ENCODE measurements at places on chromosomes 12 and 14. TPM values are rescaled to one million over a fixed set of nuclear protein-coding genes. Genes with fewer than 3 reads are reported as not detected.

DNA sequence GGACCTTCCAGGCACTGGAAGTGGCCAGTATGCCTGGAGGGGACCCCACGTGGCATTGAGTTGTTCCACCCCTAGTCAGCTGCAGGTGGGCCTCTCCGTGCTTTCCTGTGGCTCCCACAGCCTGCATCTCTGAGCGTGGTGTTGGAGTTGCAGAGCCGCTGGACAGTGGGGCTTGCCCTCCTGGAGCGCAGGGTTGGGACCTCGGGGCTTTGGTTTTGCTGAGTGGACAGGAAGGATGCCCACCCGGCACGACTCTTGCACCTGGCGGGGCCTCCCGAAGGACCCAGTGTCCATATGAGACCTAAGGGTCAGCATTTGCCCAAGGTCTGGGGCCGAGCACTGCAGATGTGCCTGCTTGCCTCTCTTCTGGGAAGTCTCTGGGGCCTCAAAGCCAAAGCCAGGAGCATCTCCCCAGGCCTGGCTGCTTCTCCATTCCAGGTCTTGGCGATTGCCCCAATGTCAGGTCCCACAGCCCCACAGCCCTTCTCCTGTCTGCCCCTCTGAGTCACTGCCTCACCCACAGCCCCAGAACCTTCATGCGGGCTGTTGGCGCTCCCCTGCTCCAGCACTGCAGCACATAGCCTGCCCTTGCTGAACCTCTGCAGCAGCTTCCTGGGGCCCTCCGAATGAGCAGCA lies 1.5 kb downstream of the PACS2 start:
- no peak for DNase-seq

- DNase-seq: no peak
Observed at GRCh38 chr12:2341051-2341751, 288.4 kb downstream of the CACNA1C start.

- DNase-seq: no peak
Observed at GRCh38 chr14:56715938-56716337, 94.3 kb downstream of the OTX2 start.

GRCh38 chr14:82641050-82641540 lies 1107.4 kb upstream of the SEL1L start:
- no peak for DNase-seq

- DNase-seq: no peak
Observed at GRCh38 chr14:72565149-72565559, 328.7 kb downstream of the DPF3 start.

DNA sequence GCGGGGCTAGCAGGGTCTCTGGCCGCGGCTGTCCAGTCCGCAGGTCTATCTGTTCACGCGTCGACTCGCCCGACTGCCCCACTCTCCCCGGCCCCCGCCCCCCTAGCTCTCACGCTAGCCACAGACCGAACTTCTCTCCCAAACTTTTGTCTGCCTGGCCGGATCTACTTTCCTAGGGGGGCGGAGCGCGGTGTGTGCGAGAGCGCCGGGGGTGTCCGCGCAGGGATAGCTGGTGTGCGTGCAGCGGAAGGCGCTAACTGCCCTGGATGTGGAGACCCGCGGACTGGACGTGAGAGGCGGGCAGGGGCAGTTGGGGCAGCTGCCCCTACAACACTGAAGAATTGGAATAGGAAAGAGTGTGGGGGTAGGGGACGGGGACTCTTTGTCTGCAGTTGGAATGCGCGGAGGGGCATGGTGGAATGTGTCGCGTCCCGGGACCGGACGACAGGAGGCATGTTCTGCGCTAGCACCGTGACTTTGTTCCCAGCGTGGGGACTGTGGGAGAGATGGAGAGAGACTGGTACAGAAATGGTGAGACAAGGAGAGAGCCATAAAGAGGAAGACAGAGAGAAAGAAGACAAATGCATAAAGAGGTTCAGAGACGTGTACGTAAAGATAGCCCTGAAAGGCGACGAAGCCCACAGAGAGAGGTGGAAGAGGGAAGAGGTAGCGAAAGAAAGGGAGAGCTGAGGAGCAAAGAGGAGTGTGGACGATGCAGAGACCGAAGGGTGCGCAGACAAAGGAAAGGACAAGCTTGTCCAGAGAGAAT lies at the start of gene AJUBA:
AJUBA (minus strand) TSS at position 75 of the 769 bp plus-strand sequence. CDS start 285 bp downstream, outside the sequence.
- DNase-seq: peak; percentile 83

DNA sequence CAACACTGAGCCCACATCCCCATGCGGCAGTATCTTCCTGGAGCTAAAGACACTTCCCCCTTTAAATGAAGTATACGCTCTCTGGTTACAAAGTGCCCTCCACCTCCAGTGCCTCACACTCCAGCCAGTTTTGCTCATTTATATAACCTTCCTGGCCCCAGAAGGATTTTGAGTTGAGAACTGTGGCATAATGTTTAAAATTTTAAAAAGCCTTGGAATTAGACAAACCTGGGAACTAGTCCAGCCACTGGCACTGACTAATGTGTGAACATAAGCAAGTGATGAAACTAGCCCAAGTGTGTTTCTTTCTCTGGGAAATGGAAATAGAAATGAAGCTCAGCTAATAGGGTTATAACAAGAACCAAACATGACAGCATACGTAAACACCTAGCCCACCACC lies 723.7 kb upstream of the USP15 start:
- no peak for DNase-seq

GRCh38 chr12:38411426-38411825 lies 94.9 kb downstream of the ALG10B start:
- DNase-seq: no peak

DNA sequence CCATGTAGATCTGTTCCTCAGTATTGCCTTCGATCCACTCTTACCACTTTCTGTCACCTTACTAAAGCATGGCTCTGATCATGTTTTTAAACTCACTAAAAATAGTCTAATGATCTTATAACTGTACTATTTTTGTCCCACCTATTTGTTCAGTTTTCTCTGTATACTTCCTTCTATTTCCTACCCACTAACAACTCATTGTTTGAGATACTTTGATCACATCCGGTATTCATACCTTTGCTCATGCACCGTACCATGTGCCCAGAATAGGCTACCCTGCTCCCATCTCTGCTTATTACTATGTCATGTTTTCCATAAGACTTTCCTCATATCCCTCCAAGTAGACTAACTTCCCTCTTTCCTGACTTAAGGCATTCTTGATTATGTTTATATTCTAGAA lies 128.6 kb downstream of the MED13L start:
- DNase-seq: no peak

GRCh38 chr12:127280393-127281275 lies 986.3 kb upstream of the TMEM132C start:
- peak; percentile 81 for DNase-seq

- DNase-seq: no peak
Observed at GRCh38 chr12:21718944-21719650, 55.4 kb downstream of the KCNJ8 start.

GRCh38 chr14:82537831-82538230 lies 1004.2 kb upstream of the SEL1L start:
- DNase-seq: no peak

GRCh38 chr12:90915353-90915752 lies 39.6 kb downstream of the CCER1 start:
- no peak for DNase-seq

DNA sequence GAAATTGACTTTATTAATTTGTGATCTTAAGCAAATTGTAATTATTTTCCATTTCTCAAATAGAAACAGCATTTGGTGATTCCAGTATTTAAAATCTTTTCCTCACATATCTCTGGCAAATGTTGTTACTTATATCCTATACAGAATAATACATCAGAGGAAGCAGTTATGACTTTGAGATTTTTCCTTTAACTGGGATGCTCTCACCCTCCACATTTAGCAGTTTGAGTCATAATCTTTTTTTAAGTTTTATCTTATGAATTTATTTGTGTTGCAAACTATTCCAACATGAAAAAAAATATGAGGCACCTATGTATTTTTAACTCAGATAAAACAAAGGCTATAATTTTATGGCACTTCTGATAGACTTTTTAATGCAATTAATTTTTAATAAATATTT lies 311.8 kb downstream of the TMTC2 start:
- no peak for DNase-seq

- no peak for DNase-seq
Observed at GRCh38 chr14:67170660-67171059, 18.6 kb upstream of the GARIN2 start.

DNA sequence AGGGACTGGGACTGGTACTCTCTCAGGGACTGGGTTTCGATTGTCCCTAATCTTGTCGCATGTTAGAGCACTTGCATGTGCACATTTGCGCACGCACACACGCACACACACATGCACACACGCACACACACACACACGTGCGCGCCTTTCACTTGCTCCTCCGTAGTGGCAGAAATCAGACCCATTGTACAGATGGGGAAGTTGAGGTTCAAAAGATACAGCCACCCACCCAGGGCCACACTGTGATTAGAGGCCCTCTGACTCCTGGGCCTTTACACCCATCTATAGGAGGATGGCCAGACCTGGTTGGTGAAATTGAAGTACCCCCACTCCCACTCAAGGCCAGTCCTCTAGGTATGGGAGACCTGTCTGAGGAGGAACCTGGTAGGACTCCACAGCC lies 167.8 kb upstream of the LHX5 start:
- no peak for DNase-seq

- DNase-seq: no peak
Observed at GRCh38 chr14:44265246-44265645, 241.8 kb downstream of the FSCB start.

DNA sequence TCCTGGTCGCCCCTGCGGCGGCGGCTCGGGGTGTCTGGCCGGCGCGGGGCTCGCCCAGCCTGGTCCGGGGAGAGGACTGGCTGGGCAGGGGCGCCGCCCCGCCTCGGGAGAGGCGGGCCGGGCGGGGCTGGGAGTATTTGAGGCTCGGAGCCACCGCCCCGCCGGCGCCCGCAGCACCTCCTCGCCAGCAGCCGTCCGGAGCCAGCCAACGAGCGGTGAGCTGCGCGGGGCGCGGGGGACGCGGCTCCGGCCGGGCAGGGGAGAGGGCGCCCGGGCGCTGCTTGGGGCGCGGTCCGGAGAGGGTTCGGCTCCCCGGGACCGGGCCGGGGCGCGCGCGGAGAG lies at the start of gene LGALS3:
LGALS3 (plus strand) TSS at position 167 of the 342 bp plus-strand sequence. CDS start 8,122 bp downstream, outside the sequence.
- DNase-seq: peak; percentile 69

GRCh38 chr12:42669553-42669952 lies 80.0 kb upstream of the PRICKLE1 start:
- no peak for DNase-seq

DNA sequence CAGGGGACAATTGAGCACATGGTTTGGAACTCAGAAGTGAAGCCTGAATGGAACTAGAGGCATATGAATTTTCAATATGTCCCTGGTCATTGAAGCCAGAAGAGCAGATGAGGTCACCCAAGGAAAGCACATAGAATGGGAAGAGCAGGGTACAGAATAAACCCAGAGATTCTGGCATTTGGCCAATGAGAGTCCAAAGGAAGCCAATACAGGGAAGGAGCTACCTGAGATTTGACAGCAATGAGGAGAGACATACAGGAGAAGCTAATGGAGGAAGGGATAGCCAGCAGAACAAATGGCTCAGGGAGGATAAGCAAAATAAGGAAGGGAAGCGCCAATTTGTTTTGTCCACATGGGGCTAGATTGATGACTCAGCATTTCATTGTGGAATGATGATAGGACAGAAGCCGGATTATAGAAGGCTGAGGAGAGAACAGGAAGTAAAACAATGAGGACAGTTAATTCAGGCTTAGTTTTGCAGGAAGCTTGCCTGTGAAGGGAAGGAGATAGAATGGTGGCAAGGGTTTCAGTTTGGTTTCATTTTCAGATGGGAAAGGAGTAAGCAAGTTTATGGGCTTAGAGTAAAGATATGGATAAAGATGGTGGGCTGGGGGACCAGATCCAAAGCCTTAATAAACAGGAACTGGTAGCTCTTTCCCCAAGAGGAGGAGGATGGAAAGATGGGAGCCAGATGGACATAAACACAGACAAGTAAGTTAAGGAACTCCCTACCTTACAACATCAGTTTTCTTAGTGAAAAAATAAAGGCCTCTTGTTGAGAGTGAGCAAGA lies 3.2 kb upstream of the SPTSSA start:
- no peak for DNase-seq

- DNase-seq: no peak
Observed at GRCh38 chr12:52245259-52245961, 12.4 kb downstream of the KRT7 start.

DNA sequence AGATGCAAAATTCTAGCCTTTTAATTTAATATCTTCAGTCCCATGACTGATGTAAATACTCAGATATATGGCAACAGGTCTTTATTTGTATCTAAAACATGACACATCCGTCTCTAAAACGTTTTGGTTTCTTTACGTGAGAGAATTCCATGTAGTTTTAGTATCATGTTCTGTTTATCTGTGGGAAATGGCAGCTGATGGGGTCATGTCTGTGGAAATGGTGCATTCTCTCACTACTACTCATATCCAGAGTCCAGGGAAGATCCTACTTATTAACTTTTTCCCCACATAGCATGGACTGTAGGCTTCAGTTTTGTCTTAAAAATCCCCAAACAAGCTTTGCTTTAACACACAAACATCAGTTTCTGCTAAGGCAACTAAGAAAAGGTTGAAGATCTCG lies 53.8 kb downstream of the SPTLC2 start:
- no peak for DNase-seq

DNA sequence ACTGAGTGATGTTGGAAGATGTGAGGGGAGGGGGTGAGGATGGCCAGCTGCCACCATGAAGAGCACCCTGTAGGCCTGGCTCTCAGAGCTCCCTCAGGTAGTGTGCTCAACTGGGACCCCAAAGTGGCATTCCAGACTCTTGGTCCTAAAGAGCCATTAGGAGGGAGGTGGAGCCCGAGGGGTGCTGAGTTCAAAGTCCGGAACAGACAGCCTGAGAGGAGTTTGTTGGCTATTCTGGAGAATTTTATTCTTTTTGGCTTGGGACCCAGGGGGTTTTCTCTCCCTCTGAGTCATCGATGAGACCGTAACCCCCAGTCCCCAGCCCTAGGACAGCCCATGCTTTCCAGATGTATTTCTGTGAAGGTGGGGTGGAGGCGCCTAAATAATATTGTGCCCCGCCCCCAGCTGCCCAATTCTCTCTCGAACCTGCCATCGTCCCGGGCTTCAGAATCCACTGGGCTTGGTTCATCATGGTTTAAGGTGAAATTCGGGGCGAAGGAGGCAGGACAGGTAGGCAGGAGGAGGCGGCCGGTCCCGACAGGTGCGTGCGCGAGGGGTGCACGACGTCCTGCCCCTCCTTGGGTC lies 690 bp upstream of the RBP5 start:
- no peak for DNase-seq

- no peak for DNase-seq
Observed at GRCh38 chr12:16962889-16963288, 356.9 kb upstream of the LMO3 start.

Gene CLSTN3
- total RNA-seq: 27.1 TPM

Gene NAP1L1
- 74.7 TPM for total RNA-seq

Gene HOXC9
- not detected for total RNA-seq

Gene OTX2
- not detected for total RNA-seq

Gene HOMEZ
- 3.5 TPM for total RNA-seq

Gene LRTM2
- total RNA-seq: not detected

Gene ITGA7
- total RNA-seq: 0.98 TPM

Gene REM2
- total RNA-seq: 0.14 TPM

Gene GNG2
- total RNA-seq: 11.2 TPM

Gene KRT77
- not detected for total RNA-seq

Gene KCNA5
- 0.09 TPM for total RNA-seq

Gene UBE2N
- 63.7 TPM for total RNA-seq

Gene SOAT2
- total RNA-seq: 0.92 TPM

Gene RHEBL1
- total RNA-seq: not detected
